ENCODE measurements at places on chromosomes 6 and 20.

DNA sequence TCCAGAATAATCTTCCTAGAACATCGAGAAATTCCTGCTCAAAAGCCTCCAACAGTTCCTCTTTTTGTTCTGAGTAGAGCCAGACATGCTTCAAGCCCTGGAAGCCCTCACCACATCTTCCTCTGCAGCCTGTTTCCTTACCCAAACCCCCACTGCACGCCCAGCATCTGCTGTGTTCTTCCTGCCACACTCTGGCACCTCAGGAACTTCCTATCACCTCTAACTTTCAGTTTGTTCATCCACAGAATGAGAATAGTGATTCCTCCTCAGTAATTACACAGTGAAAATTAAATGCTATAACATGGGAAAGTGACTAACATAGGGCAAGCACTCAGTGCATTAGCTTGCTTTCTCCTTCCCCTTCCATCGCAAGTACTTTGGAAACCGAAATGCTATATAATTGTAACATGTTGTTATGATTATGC is 26.3 kb downstream of the C6orf89 start:
- peak; percentile 15 for ATAC-seq

DNA sequence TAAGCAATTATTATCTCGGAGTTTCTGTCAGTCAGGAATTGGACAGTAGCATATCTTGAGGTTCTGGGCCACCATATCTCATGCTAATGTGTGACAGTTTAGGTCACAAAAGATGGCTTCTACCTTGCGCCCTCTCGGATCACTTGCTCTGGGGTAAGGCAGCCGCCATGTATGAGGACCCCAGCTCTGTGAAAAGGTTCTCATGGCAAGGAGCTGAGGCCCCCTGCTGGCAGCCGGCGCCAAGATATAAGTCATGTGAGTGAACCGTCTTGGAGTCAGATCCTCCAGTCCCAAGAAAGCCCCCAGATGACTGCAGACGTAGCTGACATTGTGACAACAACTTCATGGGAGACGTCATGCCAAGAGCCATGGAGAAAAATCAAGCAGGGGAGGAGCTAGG is 670.8 kb downstream of the KIF16B start:
- ATAC-seq, result no peak

- no peak for ATAC-seq
Measured at GRCh38 chr20:64069209-64069613, 6.2 kb downstream of the TCEA2 start.

DNA sequence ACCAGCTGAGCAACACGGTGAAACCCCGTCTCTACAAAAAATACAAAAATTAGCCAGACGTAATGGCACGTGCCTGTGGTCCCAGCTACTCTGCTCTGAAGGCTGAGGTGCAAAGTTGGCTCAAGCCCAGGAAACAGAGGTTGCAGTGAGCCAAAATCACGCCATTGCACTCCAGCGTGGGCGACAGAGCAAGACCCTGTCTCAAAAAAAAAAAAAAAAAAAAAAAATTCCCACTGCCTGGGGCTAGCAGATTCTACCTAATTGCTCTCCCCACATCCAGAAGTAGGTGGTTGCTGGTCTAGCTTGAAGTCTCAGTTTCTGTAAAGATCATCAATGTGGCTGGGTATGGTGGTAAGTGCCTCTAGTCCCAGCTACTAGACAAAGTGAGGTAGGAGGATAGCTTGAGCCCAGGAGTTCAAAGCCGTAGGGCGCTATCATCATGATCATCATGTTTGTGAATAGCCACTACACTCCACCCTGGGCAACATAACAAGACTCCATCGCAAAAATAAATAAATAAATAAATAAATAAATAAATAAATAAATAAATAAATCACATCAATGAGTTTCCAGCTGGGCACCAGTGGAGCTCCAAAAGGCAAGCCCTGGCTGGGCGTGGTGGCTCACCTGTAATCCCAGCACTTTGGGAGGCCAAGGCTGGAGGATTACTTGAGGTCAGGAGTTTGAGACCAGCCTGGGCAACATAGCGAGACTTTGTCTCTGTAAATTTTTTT is 6.3 kb upstream of the AP5S1 start:
- ATAC-seq, result no peak

Measured in SK-N-SH treated with all-trans-retinoic acid at 6 μM for 48 hours (cell line).